Activated CD4-positive, alpha-beta T cell treated with anti-CD3 and anti-CD28 coated beads, Interleukin-2, amount 10 ng/mL, durations not matched to agents 24 days and 14 days (primary cell): ENCODE measurements at places on chromosomes 6 and 20.

- no peak for DNase-seq
These were observed 165.4 kb upstream of the GMDS start for GRCh38 chr6:2410656-2411380.

GRCh38 chr6:53134601-53135235 lies 13.9 kb downstream of the GCM1 start:
- no peak for DNase-seq

- no peak for DNase-seq
These were observed 177.6 kb downstream of the MAFB start for GRCh38 chr20:40511478-40511877.

- DNase-seq: no peak
These were observed 15.6 kb downstream of the SPATA2 start for GRCh38 chr20:49899541-49900383.

DNA sequence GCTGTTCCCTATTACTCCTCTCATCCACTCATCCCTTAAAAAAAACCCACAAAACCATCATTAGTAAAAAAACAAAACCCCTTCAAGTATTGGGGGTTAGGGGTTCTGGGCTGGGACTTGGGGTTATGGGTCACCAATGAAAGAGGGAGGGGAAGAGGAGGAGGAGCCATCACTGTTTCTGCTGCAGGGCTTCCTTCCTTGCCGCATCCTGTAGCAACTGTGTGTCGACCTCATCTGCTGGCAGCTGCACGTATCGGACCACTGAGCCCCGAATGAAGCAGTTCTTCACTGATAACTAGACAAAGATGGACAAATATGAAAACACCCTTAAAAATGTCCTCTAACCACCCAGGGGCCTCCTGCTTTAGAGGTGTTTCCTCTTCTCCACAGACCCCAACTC lies 2.0 kb upstream of the VARS1 start:
- peak; percentile 84 for DNase-seq
